ENCODE measurements at places on chromosomes 3 and 15. TPM values are rescaled to one million over a fixed set of nuclear protein-coding genes. Genes with fewer than 3 reads are reported as not detected.
A peak's percentile ranks its signal among the peaks of the same experiment; 100 is the strongest.

TRH gene
- total RNA-seq, result not detected

TLR9 gene
- total RNA-seq, result 1.0 TPM

WNT5A gene
- 27.2 TPM for total RNA-seq

CYP11A1 gene
- 0.59 TPM for total RNA-seq

STRA6 gene
- total RNA-seq, result not detected

C3orf80 gene
- total RNA-seq, result 1.2 TPM

GOLGA8N gene
- 14.3 TPM for total RNA-seq

GABRR3 gene
- total RNA-seq, result not detected

EFHB gene
- 5.6 TPM for total RNA-seq

GRCh38 chr3:183069086-183069485 is 30.2 kb downstream of the MCCC1 start:
- no peak overlapping the region for H3K27ac ChIP-seq
- H3K4me1 ChIP-seq, result no peaks in the 10 kb centered on the region
- no peaks in the 10 kb centered on the region for H3K27me3 ChIP-seq
- H3K36me3 ChIP-seq, result peaks cover 77% of the 10 kb centered on the region
- no peak for DNase-seq

DNA sequence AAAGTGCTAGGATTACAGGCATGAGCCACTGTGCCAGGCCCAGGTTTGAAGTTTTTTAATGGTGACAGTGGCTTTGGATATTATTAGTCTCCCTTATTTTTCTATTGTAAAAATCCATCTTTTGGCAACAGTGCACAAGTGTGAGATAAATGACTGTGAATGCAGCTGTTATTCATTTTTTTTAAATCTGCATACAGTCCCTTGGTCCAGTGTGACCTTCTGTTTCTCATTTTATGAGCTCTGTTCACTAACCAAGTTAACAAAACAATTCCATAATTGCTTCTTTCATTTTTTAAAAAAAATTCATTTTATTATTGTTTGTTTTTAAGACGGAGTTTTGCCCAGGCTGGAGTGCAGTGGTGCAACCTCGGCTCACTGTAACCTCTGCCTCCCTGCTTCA is 381.8 kb downstream of the NAALADL2 start:
- no peaks in the 10 kb centered on the region for H3K27me3 ChIP-seq
- H3K27ac ChIP-seq, result no peak overlapping the region
- DNase-seq, result no peak
- no peak overlapping the region for H3K4me3 ChIP-seq
- no peaks in the 10 kb centered on the region for H3K4me1 ChIP-seq

DNA sequence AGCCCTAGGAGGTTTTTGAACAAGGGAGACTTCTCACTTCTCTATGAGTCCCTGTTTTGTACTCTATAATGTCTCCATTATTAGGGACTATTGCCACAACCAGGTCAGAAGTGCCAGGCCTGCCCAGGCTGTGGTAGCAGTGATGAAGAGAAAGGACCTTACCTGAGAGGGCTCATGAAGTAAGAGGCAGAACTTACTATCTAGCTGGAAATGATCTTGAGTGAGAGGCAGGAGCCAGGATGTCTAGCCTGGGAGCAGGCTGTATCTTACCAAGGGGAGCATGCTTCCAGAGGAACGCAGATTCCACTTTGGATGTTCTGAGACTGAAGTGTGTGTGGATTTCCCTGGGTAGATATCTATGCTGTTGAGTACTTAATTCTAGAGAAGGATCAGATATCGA is 93.3 kb downstream of the RPL39L start:
- no peak overlapping the region for H3K27ac ChIP-seq
- H3K27me3 ChIP-seq, result no peaks in the 10 kb centered on the region
- H3K36me3 ChIP-seq, result peaks cover 30% of the 10 kb centered on the region
- no peak for DNase-seq
- peaks cover 37% of the 10 kb centered on the region for H3K4me1 ChIP-seq

GRCh38 chr15:92155934-92156333 is 237.7 kb upstream of the ST8SIA2 start:
- no peaks in the 10 kb centered on the region for H3K27me3 ChIP-seq
- DNase-seq, result no peak
- H3K27ac ChIP-seq, result no peak overlapping the region
- H3K4me1 ChIP-seq, result no peaks in the 10 kb centered on the region
- peaks cover 64% of the 10 kb centered on the region for H3K36me3 ChIP-seq

DNA sequence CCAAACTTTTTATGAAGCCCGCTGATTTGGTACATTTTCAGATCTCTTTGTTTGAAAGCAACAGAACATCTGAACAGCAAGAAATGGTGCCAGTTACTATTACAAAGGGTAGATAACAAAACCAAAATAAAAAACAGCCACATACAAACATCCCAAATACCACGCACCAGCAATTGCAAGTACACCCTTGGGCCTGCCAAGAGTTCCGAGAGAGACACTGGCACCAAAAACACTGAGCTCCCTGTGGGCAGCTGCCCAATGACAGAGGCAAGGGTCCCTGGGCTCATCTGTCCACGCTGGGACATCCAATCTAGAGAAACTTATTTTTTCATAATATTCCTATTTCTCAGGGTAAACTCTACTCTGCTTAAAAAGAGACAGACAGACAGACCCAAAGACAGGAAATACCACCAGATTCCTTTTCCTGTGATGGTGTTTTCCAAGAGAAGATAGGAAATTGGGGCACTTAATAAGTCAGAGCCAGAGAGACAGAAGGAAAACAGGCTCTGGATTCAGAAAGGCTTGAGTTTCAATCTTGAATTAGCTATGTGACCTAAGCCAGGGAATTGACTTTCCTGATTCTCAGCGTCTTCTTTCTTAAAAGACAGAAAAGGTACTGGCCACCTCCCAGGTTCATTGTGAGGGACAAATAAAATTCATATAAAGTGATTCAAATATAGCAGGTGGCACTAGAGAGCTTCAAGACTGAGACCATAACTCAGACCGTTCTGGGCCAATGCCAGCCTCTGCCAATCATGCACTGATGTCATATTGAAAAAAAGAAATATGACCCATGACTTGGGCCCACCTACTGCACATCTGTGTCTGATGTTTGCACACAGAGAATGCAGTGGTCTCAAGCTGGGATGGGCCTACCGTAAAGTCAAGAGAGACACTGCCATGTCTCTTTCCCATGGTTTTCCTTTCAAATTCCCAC is 61.3 kb downstream of the FOXP1 start:
- H3K4me3 ChIP-seq, result no peak overlapping the region
- no peak overlapping the region for H3K27ac ChIP-seq
- no peaks in the 10 kb centered on the region for H3K27me3 ChIP-seq
- H3K36me3 ChIP-seq, result no peaks in the 10 kb centered on the region

- no peak overlapping the region for H3K27ac ChIP-seq
- H3K4me3 ChIP-seq, result no peak overlapping the region
- no peak for DNase-seq
These were observed 263.4 kb upstream of the ST8SIA2 start for GRCh38 chr15:92130244-92130643.

DNA sequence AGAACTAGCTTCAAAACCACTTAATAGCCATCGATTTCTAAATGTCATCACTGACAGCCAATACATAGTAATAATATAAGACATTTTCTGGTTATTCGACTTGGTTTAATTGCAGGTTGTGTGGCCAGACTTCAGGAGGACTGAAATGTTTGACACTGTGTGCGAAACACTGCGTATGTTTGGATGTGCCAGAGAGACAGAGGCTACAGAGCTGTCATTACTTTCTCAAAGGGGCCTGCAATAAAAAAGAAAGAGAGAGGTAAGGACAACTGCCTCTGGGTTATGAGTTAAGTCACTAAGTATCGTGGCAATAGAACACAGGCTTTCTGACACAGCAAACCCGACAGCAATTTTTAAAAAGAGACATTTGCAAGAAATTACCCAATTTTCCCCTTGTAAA is 882 bp downstream of the LMOD3 start:
- no peaks in the 10 kb centered on the region for H3K36me3 ChIP-seq
- H3K4me1 ChIP-seq, result no peaks in the 10 kb centered on the region
- no peaks in the 10 kb centered on the region for H3K27me3 ChIP-seq
- no peak for DNase-seq
- H3K4me3 ChIP-seq, result no peak overlapping the region

DNA sequence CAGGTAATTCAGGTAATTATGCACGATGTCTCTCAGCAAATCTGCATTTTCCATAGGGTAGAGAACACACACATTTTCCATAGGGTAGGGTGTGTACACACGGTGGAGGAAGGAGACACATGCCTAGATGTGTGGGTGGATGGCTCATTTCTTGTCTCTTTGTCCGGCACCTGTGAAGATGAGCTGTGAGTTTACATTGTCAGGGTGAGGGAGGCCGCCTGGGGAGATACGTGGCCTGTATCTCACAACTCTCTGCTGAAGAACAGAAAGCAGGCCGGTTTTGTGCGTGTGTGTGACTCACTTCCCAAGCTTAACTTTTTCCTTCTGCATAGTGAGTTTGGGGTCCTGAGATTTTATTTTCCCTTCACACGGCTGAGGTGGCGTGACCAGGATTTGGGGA is 60.3 kb downstream of the SLC6A6 start:
- H3K27ac ChIP-seq, result no peak overlapping the region
- no peak for DNase-seq
- no peaks in the 10 kb centered on the region for H3K27me3 ChIP-seq
- peaks cover 88% of the 10 kb centered on the region for H3K36me3 ChIP-seq

- peaks cover 42% of the 10 kb centered on the region for H3K27me3 ChIP-seq
- DNase-seq, result no peak
- H3K27ac ChIP-seq, result no peak overlapping the region
- H3K4me3 ChIP-seq, result peak overlapping the region; percentile 46
- H3K4me1 ChIP-seq, result peaks cover 16% of the 10 kb centered on the region
These were observed 1.2 kb downstream of the IGDCC4 start for GRCh38 chr15:65421360-65422215.

DNA sequence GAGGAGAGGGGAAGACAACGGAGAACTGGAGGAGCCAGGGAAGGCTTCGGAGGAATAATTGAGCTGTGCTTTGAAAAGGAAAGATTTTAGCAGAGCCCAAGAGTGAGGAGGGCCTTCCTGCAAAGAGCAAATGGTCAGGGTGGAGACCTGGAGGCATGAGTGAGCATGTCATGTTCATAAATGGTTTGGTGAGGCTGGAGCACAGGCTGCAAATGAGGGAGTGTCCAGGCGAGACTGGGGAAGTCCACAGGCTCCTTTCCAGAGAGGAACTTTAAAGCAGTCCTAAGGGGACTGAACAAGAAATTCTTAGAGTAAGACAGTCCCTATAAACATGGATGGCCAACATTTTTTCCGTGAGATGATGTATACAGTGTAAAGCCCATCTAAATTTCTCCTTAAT is 108.8 kb downstream of the THSD4 start:
- H3K27ac ChIP-seq, result no peak overlapping the region
- H3K4me3 ChIP-seq, result no peak overlapping the region
- no peaks in the 10 kb centered on the region for H3K27me3 ChIP-seq
- no peaks in the 10 kb centered on the region for H3K36me3 ChIP-seq

DNA sequence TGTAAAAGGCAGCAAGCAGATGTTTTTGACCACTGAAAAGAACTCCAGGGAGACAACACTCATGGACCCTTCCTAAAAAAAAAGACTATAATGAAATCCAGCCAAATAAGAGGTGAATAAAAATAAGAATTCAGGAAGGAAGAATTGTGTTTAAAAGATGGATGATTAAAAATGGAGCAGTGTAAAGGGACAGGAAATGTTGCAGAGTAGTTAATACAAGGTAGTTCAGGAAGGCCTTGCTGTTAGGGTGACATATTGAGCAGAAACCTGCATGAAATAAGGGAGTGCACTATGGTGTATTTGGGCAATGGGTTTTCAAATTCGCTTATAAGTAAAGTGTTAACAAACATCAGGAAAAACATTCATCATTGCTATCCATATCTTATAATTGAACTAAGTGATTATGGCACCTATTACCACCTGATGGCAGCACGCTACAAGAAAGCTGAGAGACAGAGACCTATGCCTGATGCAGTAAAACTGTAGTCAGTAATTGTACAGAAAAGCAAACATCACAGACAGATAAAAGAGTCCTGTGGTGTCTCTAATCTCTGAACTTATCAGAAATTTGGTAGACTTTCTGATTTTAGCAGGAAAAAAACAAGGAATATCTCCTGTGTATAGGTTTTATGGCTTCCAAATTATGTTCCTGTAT is 5.8 kb upstream of the DBR1 start:
- DNase-seq, result no peak
- no peaks in the 10 kb centered on the region for H3K36me3 ChIP-seq
- H3K27me3 ChIP-seq, result no peaks in the 10 kb centered on the region
- no peak overlapping the region for H3K4me3 ChIP-seq
- no peak overlapping the region for H3K27ac ChIP-seq
- no peaks in the 10 kb centered on the region for H3K4me1 ChIP-seq

DNA sequence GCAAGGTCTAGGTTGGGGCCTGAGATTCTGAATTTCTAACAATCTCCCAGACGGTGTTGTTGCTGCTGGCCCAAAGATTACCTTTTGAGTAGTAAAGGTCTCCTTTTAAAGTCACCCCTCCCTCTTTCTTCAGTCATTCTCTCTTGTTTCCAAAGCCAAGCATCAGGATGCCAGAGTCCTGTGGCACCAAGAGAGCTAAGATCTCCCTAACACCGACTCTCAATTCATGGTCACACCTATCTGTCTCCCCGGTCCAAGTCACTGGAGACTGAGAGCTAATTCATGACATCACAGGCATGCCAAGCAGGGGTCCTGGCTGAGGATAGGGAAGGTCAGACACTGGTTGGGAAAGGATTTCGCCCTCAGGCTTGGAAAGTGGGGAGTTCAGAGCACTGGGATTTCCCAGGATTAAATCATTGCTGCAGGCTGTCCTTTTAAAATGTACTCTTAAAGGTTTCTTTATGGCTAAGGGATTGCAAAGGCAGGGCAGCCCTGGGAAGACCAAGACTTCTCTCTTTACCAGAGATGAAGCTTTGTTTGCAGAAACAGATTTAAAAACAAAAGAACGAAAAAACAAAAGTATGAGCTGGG is 7.3 kb downstream of the SHOX2 start:
- no peak for DNase-seq
- no peak overlapping the region for H3K4me3 ChIP-seq
- H3K27ac ChIP-seq, result no peak overlapping the region

- H3K4me3 ChIP-seq, result no peak overlapping the region
- H3K4me1 ChIP-seq, result no peaks in the 10 kb centered on the region
- peaks cover 22% of the 10 kb centered on the region for H3K36me3 ChIP-seq
- DNase-seq, result no peak
- no peak overlapping the region for H3K27ac ChIP-seq
These were observed 161.2 kb downstream of the ALCAM start for GRCh38 chr3:105527949-105528348.

DNA sequence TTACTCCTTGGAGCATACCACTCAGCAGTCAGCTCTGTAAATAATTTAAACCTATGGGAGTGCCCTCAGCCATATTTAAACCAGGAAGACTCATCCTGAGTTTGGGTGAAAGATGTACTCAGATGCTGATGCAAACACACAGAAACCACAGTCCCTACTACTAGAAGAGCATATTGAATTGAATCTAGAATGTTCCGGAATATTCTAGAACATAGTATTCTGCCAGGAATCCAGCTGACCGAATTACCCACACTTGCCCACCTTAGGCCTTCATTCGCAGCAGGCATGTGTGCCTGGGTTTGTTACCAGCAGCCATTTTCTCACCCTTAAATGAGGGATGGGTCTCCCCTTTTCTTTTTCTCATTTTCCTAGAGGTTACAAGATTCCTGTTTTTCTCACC is 202.4 kb upstream of the ICE2 start:
- no peaks in the 10 kb centered on the region for H3K36me3 ChIP-seq
- DNase-seq, result no peak
- H3K27ac ChIP-seq, result no peak overlapping the region
- no peaks in the 10 kb centered on the region for H3K27me3 ChIP-seq
- H3K4me1 ChIP-seq, result no peaks in the 10 kb centered on the region
- H3K4me3 ChIP-seq, result no peak overlapping the region
